ENCODE measurements at places on chromosomes 3 and 15.

GRCh38 chr3:14587740-14588360, 47.7 kb upstream of the GRIP2 start:
- DNase-seq: no peak

GRCh38 chr15:37876900-37877299, 57.5 kb upstream of the TMCO5A start:
- no peak for DNase-seq

- DNase-seq: no peak
These were observed 194.5 kb downstream of the CPNE4 start for GRCh38 chr3:131840156-131840797.

- DNase-seq: peak; percentile 93
These were observed 57.5 kb upstream of the HERC1 start for GRCh38 chr15:63891079-63891767.

DNA sequence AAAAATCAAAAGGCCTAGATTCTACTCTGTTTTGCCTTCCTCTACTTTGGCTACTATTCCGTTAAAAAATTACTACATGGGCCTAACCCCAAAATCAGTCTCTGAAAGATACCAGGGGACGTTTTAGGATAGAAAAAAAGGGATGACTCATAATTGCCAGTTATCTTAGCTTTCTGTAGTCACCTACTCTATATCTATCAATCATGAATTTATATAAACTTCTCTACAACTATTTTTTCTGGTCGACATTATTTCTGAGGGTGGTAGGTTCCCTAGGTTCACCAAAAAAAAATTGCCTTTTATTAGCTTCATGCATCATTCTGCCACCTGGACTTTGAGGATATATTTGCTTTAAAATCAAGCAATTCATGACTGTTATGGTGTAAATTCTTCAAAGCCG, 36.5 kb downstream of the RAF1 start:
- no peak for DNase-seq

DNA sequence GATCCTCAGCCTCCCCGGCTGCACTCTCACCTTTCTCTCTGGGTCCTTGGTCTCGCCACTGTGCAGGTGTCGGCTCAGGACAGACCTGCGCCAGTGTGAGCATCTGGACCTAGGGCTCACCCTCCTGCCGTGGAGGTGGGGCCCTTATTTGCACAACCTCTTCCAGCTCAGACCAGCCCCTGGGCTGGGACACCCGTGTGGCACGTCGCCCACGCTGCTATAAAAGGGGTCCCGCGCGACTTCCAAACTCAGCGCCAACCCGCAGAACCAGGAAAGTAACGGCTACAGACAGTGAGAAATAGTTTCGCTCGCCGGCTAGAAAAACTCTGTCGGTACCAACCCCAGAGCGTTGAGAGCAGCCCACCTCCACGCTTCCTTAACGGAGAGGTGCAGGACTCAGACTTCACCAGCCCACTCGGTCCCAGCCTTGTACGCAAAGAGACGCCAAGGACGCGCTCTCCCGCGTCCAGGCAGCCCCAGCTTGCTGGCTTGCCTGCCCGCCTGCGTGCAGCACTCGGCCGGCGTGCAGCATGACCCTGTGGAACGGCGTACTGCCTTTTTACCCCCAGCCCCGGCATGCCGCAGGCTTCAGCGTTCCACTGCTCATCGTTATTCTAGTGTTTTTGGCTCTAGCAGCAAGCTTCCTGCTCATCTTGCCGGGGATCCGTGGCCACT, at the start of the genes DUOX2 and DUOXA2:
TSS of gene DUOX2 (minus strand) at position 97 of the 675 bp plus-strand sequence. CDS start 761 bp downstream, outside the sequence.
TSS of gene DUOXA2 (plus strand) at position 251 of the 675 bp plus-strand sequence. CDS start at position 531, 280 bp downstream.
- DNase-seq: no peak

GRCh38 chr15:36943508-36944361, 156.6 kb downstream of the MEIS2 start:
- no peak for DNase-seq

DNA sequence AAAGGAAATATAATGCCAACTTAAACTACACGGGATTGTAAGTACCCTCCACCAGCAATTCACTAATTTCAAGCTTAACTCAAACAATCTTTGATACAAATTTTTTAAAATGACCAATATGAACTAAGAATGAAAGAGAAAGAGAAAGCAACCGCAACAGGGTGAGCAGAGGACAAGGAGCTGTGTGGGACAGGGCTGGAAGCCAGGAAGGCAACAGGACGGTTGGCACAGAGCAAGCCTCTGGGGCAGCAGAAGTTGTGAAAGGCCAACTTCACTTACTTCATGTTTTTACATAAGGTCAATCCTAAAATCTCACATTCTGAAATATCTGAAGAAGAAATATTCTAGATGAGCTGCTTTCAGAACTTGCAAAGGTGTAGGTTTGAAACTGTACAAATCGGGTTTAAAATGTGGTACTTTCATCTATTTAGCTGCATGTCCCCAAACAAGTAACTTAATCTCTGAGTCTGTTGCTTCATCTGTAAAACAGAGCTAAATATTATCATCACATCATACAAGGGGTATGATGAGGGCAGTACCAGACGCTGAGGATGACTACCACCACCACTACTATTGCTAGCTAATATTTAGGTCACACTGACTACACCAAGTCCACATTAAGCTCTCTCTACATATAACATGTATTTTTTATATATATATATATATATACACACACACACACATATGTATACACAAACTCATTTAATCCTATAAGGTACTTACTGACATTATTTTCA, 101.7 kb downstream of the IGSF11 start:
- no peak for DNase-seq

DNA sequence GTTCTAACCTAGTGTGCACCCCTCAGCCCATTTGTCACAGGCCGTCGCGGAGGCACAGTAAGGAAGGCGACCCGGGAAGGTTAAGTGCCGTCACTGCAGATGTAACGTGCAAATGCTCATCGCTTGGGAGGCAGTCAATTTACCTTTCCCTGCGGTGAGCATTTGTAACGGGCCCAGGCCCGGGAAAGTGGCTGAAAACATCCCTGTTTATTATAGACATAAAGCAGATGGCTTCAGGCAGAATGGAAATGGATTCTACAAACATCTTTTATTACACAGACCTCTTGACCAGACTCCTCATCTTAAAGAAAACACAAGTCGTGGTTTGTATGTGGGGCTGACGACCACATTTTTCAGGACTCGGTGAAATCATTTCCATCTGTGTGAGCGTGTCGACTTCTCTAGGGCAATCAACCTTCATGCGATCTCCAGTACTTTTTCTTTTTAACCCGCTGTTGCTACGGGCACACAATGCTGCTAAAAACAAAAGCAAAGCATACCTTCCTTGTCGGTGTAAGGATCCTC, 43.6 kb downstream of the NMNAT3 start:
- DNase-seq: no peak

DNA sequence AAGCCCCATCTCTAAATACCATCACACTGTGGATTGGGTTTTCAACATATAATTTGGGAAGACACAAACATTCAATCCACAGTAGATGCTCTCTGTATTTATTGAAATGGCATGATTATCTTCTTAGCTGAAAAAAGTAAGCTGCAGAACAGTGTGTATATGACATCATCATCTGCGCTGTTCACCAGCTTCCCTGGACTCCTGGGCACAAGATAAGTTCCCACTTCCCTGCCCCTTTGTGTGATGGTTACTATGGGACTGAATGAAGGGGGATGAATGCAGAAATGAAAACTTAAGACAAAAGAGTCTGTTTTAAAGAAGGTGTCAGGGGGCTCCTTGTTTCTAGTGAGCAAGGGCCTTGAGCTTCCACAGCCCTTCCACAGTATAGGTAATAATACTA, 20.0 kb upstream of the GPD1L start:
- no peak for DNase-seq

DNA sequence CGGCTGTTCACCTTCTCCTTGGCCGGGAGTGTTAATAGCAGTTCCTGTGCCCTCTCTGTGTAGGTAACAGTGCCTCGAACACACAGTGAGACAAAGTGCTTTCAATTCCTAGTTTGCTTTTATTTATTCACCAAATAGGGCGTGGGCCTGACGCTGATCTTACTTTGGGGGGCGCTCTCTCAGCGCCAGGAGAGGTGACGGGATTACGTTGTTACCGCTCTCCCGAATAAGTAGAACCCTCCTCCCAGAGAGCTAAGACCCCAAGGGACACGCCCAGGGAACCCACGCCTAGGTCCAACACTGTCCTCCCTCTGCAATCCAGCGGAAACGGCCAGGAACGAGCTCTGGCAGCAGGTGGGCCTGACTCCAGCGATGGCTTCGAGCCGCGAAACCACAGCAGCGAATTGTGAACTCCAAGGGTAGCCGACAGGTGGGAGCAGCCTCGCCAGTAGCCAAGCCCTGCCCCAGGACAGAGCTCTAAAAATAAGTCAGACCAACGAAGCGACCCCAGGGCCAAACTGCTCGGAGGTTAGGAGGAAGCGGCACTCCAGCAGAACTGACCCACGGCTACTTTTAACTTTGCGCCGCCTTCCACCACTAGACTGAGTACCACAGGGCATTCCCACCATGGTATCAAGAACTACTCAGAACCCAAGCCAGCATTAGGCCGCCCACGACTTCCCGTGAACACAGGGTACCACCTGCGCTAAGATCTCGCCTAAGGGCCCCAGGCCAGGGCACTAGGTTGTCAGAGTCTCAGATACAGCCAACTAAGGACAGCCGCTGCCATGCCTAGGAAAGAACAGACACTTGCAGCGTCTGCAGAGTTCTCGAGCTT, 1.6 kb upstream of the SIN3A start:
- DNase-seq: peak; percentile 76

- no peak for DNase-seq
These were observed 52.5 kb downstream of the LRRN1 start for GRCh38 chr3:3851621-3852323.

DNA sequence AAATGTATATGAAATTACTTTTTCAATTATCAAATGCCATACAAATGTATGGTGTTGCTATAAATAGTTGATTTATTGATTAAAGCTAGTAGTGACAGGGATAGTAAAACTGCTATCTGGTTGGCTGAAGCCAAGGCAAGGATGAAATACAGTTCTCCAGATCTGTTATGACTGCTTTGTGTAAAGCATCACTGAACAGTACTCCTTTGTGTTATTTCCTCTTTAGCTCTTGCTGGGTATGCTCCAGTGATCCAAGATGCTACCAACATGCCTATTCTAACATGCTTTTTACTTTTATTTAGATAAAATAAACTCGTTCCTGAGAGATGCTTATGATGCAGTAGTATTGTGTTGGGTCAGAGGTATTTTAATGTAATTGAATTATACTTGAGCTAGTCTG, 12.4 kb upstream of the UBR1 start:
- no peak for DNase-seq

- no peak for DNase-seq
These were observed 4.1 kb downstream of the OR4F6 start for GRCh38 chr15:101807345-101807945.

- no peak for DNase-seq
These were observed 1021.0 kb upstream of the SEMA6D start for GRCh38 chr15:46696281-46696680.

GRCh38 chr15:43511012-43511885, 6.2 kb upstream of the MAP1A start:
- no peak for DNase-seq

DNA sequence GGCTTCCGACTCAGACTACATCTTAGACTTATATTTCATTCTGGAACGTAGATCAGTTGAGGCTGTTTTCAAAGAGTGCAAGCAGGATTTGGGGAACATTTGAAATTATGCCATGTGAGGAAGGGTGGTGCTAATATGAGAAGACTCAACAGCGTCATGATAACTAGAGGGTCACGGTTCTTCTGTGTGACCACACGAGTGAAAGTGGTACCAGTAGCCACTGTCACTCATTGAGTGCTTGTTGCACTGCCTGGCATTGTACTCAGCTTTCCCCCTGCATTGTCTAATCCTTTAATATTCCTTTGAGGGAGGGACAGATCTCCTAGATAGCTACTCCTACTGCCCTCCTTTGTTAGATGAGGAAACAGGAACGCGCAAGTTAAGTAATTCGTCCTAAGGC, 81.3 kb upstream of the PLXNA1 start:
- DNase-seq: no peak

DNA sequence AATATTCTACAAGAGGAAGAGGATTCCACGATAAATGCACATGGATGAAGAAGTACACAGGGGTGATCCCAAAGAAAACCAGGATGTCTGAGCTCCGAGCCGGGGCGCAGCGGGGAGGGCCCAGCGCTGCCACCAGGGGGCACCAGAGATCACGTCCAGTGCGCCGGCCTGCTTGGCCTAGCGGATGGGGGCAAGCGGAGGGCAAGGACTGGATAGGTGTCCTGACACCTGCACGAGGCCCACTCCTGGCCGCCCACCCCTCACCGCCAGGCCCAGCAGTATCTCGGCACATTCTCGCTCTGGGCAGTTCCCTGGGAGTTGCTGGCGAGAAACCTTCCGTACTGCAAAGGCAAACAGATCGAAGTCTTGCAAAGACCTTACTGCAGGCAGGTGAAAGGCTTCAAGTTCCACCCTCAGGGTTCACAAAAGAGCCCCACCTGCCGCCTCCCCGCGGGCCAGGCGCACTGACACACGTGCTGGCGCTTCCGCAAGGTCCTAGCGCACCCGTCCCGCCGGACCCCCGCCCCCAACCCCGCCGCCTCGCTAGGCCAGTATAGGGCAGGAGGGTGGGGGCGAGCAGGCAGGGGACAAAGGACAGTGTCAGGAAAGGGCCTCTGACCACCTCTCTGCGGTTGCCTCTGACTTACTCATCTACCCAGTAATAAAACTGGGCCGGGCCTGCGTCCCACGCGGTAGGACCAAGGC, 3.3 kb downstream of the ANKRD63 start:
- peak; percentile 82 for DNase-seq

- DNase-seq: no peak
These were observed 14.0 kb downstream of the AAGAB start for GRCh38 chr15:67240235-67241131.

DNA sequence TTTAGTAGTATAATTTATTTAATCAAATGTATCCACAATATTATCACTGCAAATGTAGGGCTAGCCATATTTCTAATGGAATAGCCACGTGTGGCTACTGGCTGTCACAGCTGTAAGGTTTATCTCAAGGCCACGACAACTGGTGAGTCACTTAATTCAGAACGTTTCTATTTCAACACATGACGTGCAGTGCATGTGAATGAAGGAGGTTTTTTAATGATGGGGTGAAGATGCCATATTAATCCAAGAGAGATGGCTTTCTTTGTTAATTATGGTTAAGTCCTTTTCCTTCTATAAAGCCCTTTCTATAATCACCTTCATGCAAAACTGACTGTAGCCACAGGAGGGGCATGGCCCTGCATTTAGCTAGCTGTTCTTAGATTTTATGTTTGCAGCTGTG, 212.0 kb downstream of the FEZF2 start:
- no peak for DNase-seq

GRCh38 chr3:4536260-4536659, 43.1 kb downstream of the ITPR1 start:
- DNase-seq: no peak

DNA sequence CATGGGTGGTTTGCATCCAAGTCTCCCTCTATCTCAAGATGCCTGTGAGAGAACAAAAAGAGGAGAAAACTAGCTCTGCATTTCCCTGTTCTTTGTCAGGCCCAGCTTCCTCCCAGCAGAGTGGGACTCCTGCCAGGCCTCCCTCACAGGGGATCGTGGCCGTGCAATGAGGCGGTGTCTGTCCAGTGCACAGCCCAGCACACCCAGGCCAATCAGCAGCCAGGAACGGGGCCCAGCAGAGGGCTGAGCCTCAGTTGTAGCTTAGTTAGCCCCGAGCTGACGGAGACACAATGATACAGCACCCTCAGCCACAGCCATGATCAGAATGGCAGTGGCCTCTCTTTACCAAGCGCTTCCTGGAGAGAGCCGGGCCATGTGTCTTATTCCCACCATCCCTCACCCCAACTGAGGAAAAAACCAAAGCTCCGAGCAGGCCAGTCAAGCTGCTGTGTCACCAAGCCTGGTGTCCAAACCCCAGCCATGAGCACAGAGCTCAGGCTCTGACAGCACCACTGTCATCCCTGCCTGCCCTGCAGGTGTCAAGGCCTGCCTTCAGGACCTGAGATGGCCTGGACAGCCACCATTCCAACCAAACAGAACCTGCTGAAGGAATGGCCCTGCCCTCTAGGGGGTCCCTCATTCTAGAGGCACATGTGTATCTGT, 71.1 kb downstream of the DNAJB8 start:
- DNase-seq: no peak

Data from mucosa of descending colon (tissue), 3 donors.